ENCODE measurements at places on chromosomes 11 and 22.

DNA sequence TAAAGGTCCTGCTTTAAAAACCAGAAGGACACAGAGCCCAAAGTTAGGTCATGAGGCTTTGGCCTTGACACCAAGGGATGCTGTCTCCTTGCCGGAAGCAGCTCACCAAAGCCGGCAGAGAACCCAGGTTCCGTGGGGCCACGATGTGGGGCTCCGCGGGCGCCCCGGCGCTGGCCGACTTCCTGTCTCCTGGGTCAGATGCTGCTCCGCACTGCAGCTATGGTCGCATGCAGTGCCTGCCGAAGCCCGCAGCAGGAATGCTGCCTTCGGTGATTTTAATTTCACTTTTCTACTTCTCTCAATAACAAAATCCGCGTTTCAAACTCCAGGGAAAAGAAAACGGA, 454 bp upstream of the OTUB1 start:
- DNase-seq = no peak

- DNase-seq = no peak
These were observed 396.9 kb upstream of the CADM1 start for GRCh38 chr11:115901069-115901468.

- no peak for DNase-seq
These were observed 44.9 kb downstream of the PLEKHA7 start for GRCh38 chr11:16969010-16969999.

DNA sequence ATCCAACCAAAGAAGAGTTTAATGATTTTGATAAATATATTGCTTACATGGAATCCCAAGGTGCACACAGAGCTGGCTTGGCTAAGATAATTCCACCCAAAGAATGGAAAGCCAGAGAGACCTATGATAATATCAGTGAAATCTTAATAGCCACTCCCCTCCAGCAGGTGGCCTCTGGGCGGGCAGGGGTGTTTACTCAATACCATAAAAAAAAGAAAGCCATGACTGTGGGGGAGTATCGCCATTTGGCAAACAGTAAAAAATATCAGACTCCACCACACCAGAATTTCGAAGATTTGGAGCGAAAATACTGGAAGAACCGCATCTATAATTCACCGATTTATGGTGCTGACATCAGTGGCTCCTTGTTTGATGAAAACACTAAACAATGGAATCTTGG, 23.9 kb downstream of the KDM4D start:
- DNase-seq = no peak

DNA sequence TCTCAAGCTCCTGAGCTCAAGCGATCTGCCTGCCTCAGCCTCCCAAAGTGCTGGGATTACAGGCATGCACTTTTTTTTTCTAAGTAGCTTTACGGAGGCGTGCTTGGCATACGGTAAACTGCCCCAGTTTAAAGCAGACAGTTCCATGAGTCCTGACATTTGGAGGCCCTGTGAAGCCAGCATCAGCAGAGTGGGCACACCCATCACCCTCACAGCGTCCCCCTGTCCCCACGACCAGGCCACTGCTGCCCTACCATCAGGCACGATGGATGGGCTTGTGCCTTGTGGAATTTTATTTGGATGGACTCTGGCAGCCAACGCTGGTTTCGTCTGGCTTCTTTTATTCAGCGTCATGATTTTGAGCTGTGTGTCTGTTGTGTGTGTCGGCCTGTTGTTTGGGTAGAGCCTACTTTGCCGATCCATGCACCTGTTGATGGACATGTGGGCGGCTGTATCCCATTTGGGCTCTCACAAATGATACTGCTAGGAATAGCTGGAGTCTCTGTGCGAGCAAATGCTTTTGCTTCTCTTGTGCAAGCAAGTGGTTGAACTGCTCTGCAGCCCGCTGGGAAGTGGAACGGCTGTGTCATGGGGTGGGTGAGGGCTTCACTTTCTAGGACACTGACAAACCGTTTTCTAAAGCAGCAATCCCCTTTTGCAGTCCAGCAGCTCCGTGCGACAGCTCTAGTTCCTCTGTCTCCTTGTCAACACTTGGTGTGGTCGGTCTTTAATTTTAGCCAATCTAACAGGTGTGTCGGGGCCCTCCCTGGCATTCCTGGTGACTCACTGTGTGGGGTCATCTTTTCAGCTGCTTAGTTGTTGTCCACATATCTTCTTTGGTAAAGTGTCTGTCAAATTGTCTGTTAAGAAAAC, 23.8 kb downstream of the KCNQ1 start:
- no peak for DNase-seq

GRCh38 chr11:32325187-32325586, 110.2 kb downstream of the WT1 start:
- no peak for DNase-seq

- no peak for DNase-seq
These were observed 131.1 kb downstream of the MPPED1 start for GRCh38 chr22:43542681-43543521.

DNA sequence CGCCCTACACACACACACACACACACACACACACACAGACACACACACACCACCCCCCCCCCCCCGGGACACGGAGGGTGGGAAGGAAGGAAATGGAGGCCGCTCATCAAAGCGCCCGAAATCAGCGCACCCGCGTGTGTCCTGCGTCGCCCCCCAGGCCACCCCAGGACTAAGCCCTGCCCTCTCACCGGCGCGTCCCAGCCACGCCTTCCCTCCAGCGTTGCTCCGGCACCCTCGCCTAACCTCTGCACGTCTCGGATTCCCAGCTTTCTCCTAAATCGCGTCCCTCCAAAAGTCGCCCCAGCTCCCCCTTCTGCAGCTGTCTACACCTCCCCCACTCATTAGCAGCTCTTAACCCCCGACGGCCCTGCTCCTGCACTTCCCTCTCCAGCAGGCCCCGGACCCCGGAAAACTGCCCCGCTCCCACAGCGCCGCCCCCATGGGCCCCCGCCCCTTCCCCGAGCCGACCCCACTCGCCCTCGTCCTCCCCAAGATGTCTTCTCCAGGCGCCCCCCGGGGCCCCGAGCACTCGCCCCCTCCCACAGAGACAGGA, 557 bp downstream of the PACSIN2 start:
- DNase-seq = no peak

- no peak for DNase-seq
These were observed 99.0 kb downstream of the LARGE1 start for GRCh38 chr22:33821290-33821689.

- no peak for DNase-seq
These were observed 1555.9 kb upstream of the RAG2 start for GRCh38 chr11:38153985-38154384.

DNA sequence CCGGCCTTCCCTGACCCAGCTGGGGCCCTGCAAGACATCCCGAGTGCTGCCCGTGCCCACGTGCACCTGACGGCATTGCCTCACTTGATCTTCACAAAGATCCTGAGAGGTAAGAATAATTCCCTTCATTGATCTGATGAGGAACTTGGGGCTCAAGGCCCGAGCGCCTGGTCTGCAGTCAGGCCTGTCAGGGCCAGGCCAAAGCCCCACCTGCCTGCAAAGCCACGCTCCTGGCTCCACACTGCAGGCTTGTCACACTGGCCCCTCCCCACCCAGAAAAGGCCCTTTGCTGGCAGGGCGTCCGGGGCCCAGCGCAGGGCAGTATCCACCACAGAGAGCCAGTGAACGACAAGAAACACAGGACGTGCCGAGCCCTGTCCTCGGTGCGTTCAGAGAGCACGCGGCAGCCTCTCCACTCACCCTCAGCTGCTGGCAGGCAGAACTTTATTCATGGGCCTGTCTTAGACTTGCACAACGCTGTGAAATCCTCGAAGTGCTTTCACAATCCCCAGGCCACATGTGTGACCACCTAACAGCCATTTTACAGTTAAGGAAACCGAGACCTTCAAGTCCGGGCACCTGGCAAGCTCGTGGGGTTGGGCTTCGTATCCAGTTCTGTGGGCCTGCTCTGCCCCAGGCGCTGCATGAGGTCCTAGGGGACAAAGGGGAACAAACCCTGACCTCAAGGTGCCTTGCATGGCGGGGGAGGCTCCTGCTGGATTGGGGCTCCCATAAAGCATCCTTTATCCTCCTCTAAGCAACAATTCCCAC, 14.8 kb downstream of the KIAA0930 start:
- peak; percentile 62 for DNase-seq

GRCh38 chr11:84671325-84671999, 955.7 kb downstream of the DLG2 start:
- no peak for DNase-seq

DNA sequence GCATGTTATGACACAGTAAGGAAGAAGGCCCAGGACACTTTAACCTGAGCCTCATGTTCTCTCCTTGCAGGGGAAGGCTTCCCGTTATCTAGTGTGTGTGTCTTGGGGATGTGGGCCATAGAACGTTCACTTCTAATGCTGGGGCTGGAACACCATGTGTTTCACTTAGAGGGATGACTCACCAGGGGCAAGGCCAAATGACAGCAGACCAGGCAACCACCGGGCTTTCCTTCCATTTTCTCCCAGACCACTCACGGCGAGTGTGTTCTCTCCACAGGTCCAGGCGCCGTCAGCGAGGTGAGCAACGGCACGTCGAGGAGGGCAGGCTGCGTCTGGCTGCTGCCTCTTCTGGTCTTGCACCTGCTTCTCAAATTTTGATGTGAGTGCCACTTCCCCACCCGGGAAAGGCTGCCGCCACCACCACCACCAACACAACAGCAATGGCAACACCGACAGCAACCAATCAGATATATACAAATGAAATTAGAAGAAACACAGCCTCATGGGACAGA, 964.4 kb downstream of the NTM start:
- DNase-seq = no peak

DNA sequence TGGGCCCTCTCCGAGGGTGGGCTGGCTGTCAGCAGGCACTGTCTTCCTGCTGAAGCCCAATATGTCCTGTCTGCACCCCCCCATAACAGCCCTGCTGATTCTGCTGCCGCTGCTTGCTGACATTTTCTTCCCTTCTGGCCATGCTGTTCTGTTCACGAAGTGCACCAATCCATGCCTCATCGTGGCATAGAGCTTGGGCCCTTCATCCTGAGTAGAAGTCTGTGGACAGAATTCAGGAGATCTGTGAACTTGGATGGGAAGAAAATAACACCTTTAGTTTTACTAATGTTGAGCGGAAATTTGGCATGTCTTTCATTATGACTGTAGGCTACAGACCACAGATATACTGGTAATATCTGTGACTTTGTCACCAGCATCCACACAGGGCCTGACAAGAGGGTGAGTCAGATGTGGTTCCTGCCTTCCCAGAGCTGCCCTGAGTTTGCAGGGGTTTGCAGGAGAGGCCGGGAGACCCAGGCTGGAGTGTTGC, 14.1 kb upstream of the KIAA0930 start:
- no peak for DNase-seq

- no peak for DNase-seq
These were observed 39.1 kb downstream of the SCUBE2 start for GRCh38 chr11:9052316-9052715.

- no peak for DNase-seq
These were observed 65.2 kb upstream of the PARVA start for GRCh38 chr11:12312132-12312531.

DNA sequence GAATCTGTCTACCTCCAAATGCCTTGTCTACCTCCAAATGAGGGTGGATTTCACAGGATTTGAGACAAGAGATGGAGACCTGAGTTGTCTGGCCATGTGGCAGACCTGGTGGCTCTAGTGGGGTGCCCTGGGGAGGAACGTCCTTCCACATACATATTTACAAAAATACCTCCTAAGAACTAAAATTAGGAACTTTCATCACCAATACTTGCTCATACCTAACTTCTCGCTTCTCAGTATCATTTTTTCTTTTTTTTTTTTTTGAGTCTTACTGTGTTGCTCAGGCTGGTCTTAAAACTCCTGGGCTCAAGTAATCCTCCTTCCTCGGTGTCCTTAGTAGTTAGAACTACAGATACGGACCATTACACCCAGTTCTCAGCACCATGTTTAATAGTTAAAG, 117.9 kb downstream of the MED15 start:
- no peak for DNase-seq

DNA sequence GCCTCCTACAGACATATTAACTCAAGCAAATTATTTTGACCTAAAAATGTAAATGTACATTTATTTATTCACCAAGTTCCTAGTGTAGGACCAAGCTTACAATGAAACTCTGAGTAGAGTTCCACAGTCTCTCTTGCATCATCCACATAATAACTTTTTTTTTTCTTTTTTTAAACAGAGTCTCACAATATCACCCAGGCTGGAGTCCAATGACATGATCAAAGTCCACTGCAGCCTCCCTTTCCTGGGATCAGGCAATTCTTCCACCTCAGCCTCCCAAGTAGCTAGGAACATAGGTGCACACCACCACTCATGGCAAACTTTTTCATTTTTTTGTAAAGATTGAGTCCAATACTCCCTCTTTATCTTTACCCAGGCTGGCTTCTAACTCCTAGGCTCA, 28.0 kb downstream of the FEZ1 start:
- no peak for DNase-seq

DNA sequence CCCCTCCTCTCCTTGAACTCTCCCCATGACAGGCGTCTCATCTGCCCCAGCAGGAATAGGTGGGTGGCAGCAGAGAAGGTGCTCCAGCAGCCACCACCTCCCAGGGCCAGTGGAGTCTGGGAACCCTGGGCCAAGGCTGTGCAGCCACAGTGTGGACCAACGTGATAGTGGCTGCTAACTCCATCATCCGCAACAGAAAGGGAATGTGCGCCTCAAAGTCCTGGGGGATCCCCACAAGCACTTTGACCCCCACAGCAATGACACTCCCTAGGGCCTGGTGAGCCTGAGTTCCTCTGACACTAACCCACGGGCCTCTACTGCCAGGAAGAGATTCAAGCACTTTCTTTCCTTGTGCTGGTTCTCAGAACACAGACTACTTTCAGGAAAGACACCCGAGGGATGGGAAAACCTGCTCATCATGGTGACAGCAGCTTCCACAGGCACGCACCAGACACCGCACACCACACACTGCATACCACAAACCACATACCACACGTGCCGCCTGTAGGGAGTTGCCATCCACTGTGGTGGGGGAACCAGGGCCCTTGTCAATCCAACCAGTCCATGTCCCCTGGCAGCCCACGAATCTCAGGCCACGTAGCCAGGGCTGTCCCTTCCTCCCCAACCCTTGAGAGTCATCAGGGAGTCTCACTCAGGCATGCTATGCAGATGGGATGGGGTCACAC, 3.4 kb upstream of the SLC25A1 start:
- no peak for DNase-seq

DNA sequence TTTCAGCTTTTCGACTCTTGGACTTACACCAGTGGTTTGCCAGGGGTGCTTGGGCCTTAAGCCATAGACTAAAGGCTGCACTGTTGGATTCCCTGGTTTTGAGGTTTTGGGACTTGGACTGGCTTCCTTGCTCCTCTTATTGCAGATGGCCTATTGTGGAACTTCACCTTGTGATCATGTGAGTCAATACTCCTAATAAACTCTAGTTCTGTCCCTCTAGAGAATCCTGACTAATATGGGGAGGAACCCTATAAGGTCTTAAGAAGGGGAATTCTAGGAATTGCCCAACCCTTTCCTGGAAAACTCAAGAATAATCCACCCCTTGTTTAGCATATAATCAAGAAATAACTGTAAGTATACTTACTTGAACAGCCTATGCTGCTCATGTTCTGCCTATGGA, 491.8 kb downstream of the TMEM135 start:
- no peak for DNase-seq

GRCh38 chr11:70505331-70505731, 107.0 kb downstream of the CTTN start:
- no peak for DNase-seq

GRCh38 chr11:103862802-103863174, 173.7 kb upstream of the DDI1 start:
- no peak for DNase-seq

All from iris pigment epithelial cell (primary cell).